ENCODE measurements at places on chromosomes 6 and 20. TPM values are rescaled to one million over a fixed set of nuclear protein-coding genes. Genes with fewer than 3 reads are reported as not detected.

COL21A1 gene
- 0.69 TPM for total RNA-seq

RBM24 gene
- 4.9 TPM for total RNA-seq

ARMC12 gene
- 2.6 TPM for total RNA-seq

POLH gene
- total RNA-seq: 20.2 TPM

BPIFB2 gene
- total RNA-seq: not detected

ADGRF4 gene
- total RNA-seq: not detected

ADGRF1 gene
- total RNA-seq: not detected

DNA sequence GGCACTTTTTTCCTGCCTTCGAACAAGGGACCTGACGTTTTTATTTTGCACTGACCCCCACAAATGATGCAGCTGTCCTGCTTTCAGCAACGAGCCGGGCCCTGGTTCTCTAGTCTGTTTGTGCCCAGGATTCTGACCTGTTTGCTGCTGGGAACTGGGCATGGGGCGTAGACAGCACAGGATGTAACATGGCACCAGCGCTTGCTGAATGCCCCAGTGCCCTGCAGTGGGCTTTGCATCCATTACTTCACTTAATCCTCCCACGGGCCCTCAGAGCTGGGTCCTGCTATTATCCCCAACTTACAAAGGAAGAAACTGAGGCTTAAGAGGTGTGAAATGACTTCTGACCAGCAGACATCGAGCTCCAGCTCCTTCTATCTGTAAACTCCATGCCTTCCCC, 80.4 kb upstream of the PMEPA1 start:
- no peak for DNase-seq

DNA sequence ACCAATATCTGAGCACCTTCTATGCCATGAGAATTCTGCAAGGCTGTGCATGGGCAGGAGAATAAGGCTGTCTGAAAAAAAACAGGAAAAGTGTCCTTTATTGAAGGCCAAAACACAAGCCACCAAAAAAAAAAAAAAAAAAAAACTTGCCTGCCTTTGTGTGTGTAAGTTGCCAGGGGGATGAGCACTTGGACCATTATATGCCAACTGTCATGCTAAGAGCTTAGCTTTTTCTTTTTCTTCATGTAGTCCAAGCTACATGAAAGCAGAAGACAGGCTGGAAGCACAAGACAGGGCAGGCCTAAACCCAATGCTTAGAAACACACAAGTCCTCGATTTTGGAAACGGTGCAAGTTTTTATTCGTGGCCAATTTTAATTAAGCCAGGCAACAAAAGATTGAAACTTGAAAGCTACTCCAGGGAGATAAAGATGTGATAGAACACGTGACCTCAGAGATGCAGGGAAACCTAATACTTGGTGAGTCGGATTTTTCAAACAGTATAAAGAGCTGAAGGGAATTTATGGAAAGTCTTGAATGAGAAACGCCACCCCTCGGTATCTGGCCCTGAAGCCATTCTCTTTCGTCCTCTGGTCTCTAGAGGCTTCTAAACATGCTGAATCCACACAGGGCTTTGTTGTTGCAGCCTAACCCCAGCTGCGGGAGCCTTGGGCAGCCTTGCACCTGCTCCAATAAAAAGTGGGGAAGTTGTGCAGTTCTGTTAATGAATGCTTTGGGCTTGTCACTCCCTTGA, 8.6 kb downstream of the BMP7 start:
- DNase-seq: no peak

DNA sequence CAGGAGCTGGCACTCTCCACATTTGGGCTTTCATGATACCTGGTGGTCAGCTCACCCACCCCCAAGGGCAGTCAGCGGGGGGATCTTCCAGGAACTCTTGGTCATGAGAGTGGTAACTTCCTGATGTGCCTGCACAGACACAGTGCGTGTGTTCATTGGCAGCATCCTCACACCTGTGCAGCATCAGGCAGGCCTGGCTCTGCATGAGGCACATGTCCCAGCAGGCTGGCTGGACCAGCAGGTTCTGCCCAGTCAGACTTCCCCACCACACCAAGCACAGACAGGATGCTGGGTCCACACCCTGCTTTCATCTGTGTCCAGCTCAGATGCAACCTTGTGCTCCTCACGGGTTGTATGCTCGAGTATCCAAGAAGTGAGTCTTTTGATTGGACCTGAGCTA, 15.7 kb upstream of the UNC93A start:
- no peak for DNase-seq

DNA sequence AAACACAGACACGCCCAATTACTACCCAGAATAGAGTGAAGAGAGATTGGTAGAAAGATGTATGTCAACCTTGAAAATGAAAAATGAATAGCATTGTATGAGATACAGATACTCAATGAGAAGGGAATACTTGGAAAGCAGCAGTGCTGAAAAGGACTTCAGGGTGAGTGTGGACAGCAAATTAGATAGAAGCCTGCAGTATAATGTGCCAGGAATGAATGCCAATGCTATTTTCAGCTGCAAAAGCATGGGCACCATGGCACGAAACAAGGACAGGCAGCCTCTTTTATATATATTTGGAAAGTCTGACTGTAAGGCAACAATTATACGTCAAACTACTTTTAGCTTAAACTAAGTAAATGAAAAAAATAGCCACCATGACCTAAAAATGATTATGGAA, 118.2 kb downstream of the PTCHD4 start:
- no peak for DNase-seq

DNA sequence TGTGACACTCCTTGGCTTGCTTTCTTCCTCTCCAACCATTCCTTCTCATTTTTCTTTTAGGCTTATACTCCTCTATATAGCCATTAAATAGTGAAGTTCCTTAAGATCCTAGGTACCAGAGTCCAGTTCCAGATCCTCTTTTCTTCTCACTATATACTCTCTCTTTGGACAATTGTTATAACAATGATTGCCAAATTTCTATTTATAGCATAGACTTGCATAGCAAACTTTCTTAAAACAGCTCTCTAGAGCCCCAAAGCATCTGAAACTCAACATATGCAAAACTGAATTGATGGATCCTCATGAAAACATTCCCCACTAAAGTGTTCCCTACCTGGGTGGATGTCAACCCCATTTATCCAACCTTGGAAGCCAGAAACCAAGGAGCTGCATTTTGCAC, 13.4 kb downstream of the PHIP start:
- no peak for DNase-seq

DNA sequence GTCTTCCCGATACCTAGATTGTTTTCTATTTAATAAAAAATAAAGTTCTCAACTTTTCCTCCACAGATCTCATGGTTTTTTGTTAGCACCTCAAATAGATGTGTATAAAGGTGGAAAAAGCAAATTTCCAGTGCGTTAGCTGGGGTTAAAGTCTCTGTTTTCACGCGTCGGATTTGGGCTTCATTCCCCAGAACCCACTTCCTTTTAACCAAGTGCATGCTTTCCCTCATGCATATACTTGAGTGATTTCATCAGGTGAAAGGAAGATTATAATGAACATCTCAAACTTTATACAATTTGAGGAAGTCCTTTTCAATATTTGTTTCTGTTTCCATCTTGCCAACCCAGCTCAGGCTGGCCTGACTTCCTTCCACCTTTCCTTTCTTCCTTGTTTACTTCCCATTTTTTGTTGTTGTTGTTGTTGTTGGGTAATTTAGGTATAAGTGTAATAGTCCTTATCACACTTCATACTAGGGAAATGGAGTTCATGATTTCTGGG, 43.9 kb upstream of the GGTLC1 start:
- DNase-seq: no peak

- no peak for DNase-seq
Observed at GRCh38 chr6:117771403-117771802, 96.1 kb downstream of the NUS1 start.

GRCh38 chr6:104591573-104592334, 268.0 kb downstream of the HACE1 start:
- no peak for DNase-seq

DNA sequence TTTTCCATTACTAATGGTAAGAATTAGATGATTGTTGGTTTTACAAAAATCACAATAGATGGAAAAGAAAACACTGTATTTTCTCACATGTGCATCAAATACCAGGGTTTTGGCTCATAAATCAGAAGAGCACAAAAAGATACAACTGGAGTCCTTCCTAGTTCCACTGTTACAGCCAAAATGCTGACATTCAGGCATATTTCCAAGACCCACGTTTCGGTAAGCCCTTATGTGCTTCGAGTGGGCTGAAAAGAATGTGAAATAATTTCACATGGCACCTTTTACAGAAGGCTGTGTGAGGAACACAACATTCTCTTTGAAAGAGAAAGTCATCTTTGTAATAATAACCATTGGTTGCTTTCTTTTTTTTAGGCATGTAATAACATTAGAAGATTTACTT, 326.7 kb upstream of the FLRT3 start:
- no peak for DNase-seq

- DNase-seq: peak; percentile 90
Observed at GRCh38 chr20:62500237-62500864, 24.6 kb upstream of the GATA5 start.

DNA sequence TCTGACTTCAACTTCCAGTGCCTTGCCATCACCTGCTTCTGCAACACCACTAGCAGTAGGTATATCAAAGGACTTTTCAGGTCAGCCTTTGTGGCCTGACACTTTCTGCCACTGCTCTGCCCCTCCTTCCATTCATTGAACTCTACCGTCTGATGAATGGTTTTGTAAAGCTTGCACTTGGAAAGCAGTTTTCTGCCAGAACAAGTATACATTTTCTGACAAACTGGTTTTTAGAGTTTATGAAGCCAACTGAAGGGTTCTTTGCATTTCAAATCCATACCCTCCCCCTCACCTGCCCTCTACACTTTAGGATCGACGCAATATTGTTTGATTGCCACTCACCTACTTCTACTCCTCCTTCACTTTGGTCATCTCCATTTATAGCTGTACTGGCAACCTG, 603.1 kb downstream of the HACE1 start:
- no peak for DNase-seq

DNA sequence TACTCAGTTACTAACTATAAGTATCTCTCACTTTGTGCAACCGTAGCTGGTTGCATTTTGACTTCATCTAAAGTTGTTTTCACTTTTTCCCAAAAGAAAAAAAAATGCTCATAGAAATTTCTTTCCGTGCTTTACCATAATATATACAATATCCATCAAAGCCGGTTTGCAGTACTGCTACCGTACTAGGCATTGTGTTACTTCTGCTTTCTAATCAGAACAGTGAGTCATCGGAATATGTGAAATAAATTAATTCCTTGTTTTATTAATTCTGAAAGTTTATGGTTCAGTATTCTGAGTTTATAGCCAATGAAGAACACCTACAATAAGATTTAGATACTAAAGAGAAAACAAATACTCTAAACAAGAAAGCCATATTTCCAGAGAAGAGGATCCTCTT, 72.5 kb downstream of the TNFRSF21 start:
- DNase-seq: no peak

- no peak for DNase-seq
Observed at GRCh38 chr20:3777381-3777715, 3.9 kb downstream of the SPEF1 start.

DNA sequence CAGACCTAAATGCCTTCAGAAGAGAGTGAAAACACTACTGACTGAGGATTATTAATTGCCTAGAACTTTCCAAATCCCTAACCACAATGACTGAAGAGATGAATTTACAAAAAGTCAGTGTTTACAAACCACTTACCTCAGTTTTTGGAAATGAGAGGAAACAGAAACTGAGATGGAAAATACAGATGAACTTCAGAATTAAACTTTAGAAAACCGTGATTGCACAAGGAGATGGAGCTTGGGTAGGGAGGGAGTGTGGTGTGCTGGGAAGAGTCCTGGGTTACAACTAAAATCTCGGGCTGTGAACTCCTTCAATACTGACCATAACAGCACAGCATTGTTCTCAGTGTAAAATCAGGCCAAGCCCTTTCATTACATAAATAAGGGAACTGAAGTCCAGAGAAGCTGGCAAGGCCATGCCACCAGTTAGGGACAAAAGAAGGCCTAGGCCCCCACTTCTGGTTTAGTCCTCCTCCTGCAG, 4.0 kb downstream of the ELMO2 start:
- no peak for DNase-seq

GRCh38 chr6:157245436-157245835, 77.9 kb downstream of the TMEM242 start:
- DNase-seq: no peak

- peak; percentile 71 for DNase-seq
Observed at GRCh38 chr6:145963216-145964068, 716 bp downstream of the SHPRH start.

GRCh38 chr20:40203032-40203431, 486.0 kb downstream of the MAFB start:
- DNase-seq: no peak

- DNase-seq: no peak
Observed at GRCh38 chr20:33944914-33945313, 48.8 kb upstream of the RALY start.

- no peak for DNase-seq
Observed at GRCh38 chr6:168416531-168416930, 24.5 kb upstream of the SMOC2 start.

Measured in glutamatergic neuron (in vitro differentiated cells).